ENCODE measurements at places on chromosomes 5 and 9. TPM values are rescaled to one million over a fixed set of nuclear protein-coding genes. Genes with fewer than 3 reads are reported as not detected.

GRCh38 chr9:72586388-72587130 is 65.2 kb downstream of the TMC1 start:
- peak; percentile 79 for DNase-seq

DNA sequence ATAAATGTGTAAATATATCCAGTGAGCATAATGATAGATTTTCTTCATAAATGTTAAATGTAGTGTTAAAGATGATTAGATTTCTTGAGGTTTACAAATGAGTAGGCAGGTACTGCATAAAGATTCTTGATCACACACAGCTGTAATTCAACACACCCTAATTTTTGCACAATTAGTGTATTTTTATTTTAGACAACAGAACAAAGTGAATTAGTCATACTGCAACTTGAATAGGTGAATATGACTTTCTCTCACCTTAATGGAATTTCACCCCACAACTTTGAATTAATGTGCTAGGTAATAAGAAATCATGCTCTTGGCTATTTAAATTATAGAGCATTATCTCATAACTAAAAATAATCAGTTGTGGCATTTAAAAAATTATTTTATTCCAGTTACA is 795.7 kb upstream of the ACO1 start:
- no peak for DNase-seq

DNA sequence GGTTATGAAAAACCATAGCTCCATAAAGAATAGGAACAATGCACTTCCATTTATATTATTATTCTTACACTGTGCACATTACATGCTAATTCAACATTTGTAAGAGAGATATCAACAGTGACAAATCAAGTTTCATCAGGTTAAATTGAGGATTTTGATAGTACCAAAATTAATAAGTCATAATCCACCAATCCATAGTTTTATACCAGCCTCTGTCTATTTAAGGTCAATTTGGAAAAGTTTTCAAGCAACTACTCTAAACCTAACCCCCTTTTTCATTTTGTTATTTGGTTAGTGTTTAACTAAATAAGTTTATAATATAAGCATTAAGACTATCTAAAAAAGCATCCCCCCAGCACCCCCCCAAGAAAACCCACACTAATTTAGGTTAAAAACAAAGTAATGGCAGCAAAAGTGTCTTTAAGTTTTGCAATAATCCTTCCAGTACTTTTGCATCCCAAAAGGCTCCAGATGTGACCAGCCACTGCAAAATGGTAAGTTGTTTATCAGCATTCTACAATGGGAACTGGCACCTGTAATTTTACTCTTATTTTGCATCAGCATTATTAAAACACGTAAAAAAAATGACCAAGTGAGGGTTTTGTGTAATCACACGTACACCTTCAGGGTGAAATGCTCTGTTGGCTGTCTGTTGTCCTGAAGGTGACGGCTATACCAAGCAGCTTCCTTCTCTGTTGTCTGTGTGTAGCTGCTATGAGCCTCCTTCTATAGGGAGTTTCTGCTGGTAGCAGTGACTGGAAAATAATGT is 36.8 kb upstream of the SSBP2 start:
- peak; percentile 40 for DNase-seq

DNA sequence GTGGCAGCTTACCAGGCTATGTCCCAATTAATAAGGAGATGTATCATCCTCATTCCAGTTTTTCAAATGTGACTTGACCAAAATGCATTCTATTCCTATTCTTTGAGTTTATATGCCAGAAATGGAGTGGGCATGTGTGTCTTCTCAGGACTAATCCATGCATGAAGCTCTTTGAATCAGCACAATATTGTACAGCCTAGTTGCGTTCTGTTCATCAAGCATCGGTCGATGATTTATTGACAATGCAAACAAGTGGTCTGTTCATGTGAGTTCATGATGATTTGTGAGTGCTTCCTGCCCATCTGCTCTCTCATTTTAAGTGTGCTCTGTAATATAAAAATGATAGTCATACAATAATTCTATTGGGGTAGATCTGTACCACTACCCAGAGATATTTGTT is 48.3 kb downstream of the PALM2AKAP2 start:
- no peak for DNase-seq

DNA sequence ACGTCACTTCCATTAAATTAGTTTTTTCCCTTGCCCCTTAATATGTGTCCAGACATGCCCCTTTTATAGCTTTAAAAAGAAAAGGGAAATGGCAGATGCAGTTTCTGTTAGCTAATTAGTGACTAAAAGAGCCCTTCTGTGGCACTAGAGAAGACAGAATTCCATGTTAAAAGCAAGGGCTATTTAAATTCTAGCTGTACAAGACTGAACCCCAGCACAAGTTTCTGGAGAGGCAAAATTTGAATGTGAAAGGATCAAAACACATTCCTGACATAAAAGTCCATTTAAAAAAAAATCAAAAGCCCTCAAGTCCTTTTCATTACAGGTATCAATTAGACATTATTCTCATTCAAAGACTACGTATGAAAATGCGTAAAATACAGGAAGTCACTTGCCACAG is 78.7 kb downstream of the HAPLN1 start:
- DNase-seq: no peak

Gene CARTPT
- total RNA-seq: not detected

Gene EIF4E1B
- not detected for total RNA-seq

- peak; percentile 57 for DNase-seq
Observed at GRCh38 chr9:134058716-134059115, 9.1 kb downstream of the BRD3 start.

Gene EEIG1
- 31.4 TPM for total RNA-seq

DNA sequence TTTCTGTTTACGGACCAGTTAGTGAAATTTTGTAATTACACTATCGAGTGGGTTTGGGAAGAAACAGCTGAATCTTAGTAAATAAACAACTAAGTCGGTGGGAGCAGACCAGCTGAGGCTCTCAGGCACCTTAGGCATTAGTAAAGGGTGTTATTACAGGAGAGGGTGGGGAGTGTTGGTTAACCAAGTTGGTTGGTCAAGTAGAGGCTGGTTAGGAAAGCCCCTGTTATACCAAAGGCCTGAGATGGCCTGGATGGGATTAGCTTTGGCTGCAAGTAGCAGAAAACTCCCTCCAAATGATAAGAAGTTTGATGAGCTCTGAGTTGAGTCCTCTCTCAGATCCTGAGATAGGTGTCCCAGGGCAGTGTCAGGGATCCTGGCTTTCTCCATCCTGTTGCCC is 81.3 kb downstream of the PPARGC1B start:
- no peak for DNase-seq

DNA sequence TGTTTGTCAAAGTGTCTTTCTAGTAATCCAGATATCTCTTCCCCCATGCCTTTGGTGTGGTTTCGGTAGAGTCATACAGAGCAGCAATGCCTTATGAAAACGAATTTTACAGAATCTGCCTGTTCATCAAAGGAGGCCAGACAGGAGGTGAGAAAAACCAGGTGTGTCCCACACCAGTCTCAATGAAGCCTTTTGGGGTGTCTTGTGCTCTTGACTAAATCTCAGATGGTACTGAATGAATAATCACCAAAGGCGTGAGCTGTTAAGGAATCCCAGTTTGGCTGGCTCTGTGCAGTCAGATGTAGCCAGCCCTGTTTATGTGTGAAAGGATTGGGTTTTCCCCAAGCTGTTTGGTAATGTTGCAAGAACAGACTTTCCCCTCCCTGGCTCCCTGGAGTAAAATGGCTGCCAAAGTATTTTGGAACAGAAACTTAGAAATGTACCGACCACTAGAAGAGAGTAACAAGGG is 70.8 kb upstream of the CDKN2B start:
- no peak for DNase-seq

GRCh38 chr5:102998224-102998623 is 121.7 kb downstream of the GIN1 start:
- no peak for DNase-seq

Gene PLGRKT
- 18.8 TPM for total RNA-seq

GRCh38 chr5:125023673-125024072 is 277.2 kb upstream of the ZNF608 start:
- DNase-seq: no peak

Gene TNFSF15
- total RNA-seq: 0.18 TPM

GRCh38 chr5:16726538-16726946 is 109.7 kb upstream of the RETREG1 start:
- no peak for DNase-seq

GRCh38 chr5:38650946-38651345 is 94.5 kb upstream of the LIFR start:
- DNase-seq: peak; percentile 12

DNA sequence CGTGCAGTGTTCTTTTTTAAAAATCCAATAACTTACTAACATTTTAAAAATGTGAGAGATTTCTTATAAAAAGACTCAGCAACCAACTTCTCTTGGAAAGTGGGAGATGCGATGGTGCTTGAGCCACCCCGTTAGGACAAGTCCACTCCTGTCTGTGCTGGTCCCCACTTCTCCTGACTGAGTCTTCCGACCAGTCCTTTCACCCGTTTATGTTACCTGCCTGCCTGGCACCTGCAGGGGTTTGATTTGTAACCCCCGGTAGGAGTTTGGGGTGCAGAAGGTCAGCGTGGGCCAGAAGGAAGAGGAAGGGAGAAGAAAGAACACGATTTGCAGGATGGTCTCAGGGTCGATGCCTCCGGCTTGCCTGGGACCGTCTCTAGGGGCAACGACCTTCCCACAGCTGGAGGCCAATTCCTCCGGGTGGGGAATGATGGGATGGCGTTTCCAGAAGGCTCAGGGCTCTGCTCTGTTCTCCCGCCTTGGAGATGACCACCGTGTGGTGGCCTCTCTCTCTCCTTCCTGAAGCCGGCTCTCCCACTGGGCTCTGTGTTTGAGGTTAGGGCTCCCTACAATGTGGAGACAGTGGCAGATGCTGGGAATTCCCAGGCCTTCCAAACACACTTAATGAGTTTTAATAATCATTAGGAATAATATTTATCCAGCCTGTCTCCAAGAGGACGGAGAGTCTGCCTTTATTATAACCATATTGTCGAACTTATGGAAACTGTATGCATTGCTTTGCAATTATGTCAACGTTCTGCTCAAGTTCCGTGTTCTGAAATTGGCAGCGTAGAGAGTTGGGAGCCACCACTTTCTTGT is 14.8 kb downstream of the COL27A1 start:
- no peak for DNase-seq

- DNase-seq: no peak
Observed at GRCh38 chr5:10520706-10521105, 43.2 kb upstream of the ANKRD33B start.

- no peak for DNase-seq
Observed at GRCh38 chr9:107044872-107045271, 181.9 kb downstream of the ZNF462 start.

- peak; percentile 4 for DNase-seq
Observed at GRCh38 chr9:81032831-81033230, 656.5 kb downstream of the TLE1 start.

Gene TEX48
- not detected for total RNA-seq

Gene ALDH1A1
- total RNA-seq: 632 TPM

DNA sequence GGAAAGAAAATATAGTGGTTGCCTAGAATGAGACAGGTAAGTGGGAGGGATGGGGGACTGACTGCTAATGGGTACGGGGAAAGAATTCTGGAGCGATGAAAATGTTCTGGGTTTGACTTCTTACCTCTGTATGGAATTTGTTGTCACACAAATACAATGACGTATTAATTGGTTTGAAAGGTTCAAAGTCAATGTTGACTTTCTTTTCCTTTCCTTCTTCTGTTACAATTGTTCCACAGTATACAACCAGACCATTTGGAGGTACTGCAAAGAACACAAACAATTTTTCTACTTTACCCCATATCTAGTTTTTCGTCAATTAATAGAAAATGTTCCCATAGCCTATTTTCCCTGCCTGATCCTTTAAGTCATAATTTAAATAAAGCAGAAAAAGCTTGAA is 25.6 kb downstream of the ETF1 start:
- DNase-seq: no peak

GRCh38 chr5:180126716-180127681 is 55.4 kb upstream of the RNF130 start:
- no peak for DNase-seq

- no peak for DNase-seq
Observed at GRCh38 chr5:175461370-175461769, 17.0 kb upstream of the SFXN1 start.

DNA sequence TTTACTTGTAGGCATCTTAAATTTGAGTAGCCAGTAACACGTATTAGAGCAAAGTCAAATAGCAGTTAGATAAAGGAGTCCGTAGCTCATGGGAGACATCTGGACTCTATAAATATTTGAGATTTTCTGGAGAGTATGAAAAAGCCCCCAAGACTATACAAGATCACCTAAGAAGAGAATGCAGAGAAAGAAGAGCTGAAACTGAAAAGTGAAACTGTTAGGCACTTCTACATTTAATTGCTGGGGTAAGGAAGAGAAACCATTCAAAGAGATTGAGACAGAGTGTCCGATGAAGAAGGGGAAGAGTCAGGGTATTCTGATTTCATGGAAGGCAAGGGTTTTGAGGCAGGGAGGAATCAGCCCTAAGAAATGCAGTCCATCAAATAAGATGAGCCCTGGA is 2372.1 kb downstream of the MAT2B start:
- DNase-seq: no peak

Gene SLC36A2
- total RNA-seq: not detected

- no peak for DNase-seq
Observed at GRCh38 chr5:178630951-178631350, 4.1 kb upstream of the CLK4 start.

Gene FGF18
- 0.13 TPM for total RNA-seq

- no peak for DNase-seq
Observed at GRCh38 chr9:120534266-120534665, 45.7 kb downstream of the CDK5RAP2 start.

DNA sequence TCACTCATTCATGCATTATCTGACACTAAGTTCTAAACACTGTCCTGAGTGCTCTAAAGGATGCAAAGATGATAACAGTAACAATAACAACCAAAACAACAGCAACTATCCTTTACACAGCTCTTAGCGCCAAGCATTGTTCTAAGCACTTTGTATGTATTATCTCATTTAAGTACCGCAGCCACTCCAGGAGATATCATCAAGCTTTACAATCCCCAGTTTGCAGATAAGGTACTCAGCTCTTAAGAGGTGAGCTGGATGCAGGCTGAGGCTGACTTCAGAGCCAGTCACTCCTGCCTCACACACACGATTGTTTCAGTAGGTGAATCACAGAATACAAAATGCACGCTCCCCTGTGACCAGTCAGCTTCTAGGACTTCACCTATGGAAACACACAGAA is 141.8 kb downstream of the PAX5 start:
- DNase-seq: no peak

Gene GEMIN5
- total RNA-seq: 21.0 TPM

Gene NEURL1B
- total RNA-seq: 4.1 TPM

Gene WDR38
- not detected for total RNA-seq

Gene NSUN2
- 55.5 TPM for total RNA-seq

GRCh38 chr5:140017397-140018095 is 25.6 kb downstream of the NRG2 start:
- DNase-seq: no peak

GRCh38 chr5:15373151-15373550 is 126.8 kb upstream of the FBXL7 start:
- no peak for DNase-seq

GRCh38 chr5:173452119-173452905 is 124.1 kb upstream of the STC2 start:
- peak; percentile 80 for DNase-seq

- no peak for DNase-seq
Observed at GRCh38 chr9:77237896-77238295, 60.6 kb downstream of the VPS13A start.

- no peak for DNase-seq
Observed at GRCh38 chr5:116559239-116559638, 15.4 kb downstream of the SEMA6A start.
